HTR-8/SVneo (cell line): ENCODE measurements at places on chromosomes 11 and 22.

GRCh38 chr11:20250644-20251247 is 90.5 kb upstream of the DBX1 start:
- no peak for DNase-seq

- no peak for DNase-seq
These were observed 21.6 kb downstream of the AAMDC start for GRCh38 chr11:77842441-77843121.

DNA sequence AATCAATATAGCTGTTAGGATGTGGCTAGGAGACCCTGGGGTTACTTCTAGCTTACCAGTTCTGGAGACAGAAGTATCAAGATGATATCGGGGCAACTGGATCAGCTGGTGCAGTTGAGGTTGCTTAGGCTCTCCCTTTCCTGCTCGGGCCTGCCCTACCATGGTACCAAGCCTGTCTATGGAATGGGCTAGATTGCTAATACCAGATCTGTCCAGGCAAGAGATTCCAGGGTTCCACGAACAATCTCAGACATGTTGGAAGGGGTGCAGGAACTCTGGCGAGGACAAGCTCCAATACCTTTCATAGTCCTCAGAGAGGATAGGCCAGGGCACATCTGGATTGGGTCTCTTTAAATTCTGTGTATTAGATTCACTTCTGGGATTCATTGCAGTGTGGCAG is 53.8 kb downstream of the ADM start:
- no peak for DNase-seq

DNA sequence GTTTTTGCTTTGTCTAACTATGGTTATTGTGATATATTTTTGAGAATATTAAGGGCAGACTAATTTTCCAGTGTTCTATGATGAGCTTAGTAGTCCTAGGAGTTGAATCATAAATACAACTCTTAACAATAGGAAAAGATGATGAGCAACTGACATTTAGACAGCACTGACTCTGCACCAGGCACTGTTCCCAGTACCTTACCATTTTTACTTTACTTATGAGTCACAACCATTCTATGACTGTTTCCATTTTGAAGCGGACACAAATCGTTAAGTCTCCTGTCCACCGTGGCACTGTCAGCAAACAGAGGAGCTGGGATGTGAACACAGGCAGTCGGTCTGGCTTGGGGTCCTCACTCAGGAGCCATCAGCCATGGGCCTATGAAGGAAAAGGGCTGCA is 3.4 kb upstream of the SCGB2A2 start:
- DNase-seq: no peak

DNA sequence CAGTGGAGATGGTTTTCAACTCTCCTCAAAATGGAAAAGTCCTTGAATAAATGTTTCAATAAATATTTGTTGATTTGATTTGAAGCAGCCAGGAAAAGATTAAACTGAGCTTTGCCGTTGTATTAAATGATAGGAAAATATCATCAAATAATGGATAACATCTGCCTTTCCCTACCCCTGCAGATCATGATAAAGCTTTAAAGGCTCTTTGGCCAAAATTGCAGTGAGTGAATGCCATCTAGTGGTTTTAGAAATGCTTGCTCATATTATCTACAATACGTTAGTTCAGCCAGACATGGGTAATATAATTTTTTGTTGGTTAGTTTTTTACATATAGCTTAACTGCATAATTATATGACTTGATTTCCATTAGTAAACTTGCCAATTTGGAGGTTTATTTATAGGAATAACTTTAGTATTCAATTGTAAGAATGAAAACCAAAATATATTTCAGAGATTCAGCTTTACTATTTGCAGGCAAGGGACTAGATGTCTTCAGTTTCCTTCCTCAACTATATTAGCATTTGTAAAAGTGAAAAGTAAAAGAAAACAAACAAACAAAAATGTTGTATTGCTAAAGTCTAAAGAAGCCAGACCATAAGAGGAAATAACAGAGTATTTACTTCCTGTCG is 159.2 kb downstream of the MSANTD4 start:
- peak; percentile 32 for DNase-seq

GRCh38 chr11:102470251-102470650 is 17.7 kb upstream of the TMEM123 start:
- no peak for DNase-seq

GRCh38 chr11:122103321-122103720 is 12.7 kb downstream of the BLID start:
- no peak for DNase-seq

DNA sequence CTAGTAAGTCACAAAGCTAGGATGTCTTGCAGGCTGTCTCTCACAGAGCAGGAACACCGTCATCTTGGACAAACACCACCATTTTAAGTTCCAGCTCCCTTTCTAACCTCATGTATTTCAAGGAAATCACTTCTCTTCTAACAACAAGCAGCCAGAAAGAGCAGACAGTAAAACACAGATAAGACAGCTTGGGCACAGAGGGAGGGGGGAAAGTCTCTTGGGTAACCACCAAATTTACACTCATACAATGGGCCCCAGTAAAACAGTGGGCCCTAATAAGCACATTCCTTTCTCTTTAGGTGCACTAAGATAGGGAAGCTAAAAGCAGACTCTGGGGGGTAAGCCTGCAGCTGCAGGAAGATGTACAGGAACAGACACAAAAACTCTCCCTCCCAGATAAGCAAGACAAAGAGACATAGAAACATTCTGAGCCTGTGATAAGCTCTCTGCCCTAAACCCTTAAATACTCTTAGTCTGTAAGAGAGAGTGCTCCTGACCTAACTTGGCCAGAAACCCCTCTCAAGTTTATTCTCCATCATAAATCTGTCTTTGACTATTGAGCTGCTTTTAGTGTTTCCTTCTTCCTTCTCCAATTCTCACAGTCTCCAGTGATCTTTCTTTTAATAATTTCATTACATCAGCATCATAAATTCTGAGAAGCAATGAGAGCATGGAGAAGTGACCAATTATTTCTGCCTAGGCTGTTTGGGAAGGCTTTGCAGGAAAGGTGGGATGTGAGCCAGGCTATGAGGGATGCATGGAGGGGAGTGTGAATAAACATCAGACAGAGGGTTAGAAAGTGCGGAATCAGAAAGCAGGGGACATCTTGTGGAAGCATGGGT is 7.4 kb downstream of the OR10D3 start:
- DNase-seq: no peak

- no peak for DNase-seq
These were observed 21.0 kb upstream of the TOLLIP start for GRCh38 chr11:1330473-1330872.

DNA sequence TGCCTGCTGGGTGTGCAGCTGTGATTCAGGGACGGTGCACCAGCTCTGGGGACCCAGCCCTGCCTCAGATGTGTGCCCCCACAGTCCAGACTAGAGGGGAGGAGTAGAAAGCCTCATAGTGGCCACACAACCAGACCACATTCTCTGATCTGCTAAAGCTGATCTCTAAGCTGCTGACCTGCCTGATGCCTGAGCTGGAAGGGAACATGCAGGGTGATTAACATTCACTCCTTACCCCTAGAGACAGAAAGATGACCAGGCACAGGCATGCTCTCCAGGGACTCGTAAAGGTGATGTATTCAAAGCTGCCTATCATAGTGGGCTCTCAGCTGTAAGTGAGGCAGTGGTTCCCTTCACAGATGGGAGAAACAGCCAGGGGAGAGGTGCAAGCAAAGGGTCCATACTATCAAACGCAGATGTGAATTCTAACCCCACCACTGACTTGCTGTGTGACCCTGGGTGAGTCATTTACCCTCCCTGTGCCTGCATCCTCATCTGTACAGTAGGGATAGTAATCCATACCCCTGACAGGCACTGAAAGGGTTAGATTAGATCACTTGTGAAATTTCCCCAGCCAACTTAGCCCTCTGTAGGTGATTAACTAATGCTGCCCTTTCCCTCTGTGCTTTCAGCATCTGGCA is 29.0 kb upstream of the LRRC32 start:
- DNase-seq: no peak

- peak; percentile 65 for DNase-seq
These were observed 61.0 kb downstream of the TNRC6B start for GRCh38 chr22:40238425-40239344.

GRCh38 chr11:2531277-2531986 is 86.6 kb downstream of the KCNQ1 start:
- DNase-seq: peak; percentile 79

GRCh38 chr11:65918211-65919140 is at the start of gene C11orf68:
TSS of gene C11orf68 (minus strand) at chr11:65919062. CDS start at chr11:65919031, 31 bp downstream.
- DNase-seq: no peak

DNA sequence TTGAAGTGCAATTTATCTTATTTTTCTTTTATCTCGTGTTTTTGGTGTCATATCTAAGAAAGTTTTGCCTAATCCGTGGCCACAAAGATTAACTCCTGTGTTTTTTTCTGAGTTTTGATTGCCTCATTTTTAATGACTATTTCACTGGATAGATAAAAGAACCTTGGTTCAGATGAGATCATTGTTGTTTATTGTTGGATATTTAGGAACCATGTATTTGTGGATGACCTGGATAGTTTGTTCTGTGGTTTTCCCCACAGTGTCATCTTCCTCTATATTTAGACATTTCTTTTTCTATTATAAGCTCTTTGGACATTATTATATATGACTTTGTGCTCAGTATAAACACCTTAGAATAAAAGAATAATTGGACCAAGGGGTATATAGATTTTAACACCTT is 37.2 kb downstream of the PPP6R3 start:
- no peak for DNase-seq

- no peak for DNase-seq
These were observed 25.0 kb downstream of the SNX19 start for GRCh38 chr11:130891326-130891725.

DNA sequence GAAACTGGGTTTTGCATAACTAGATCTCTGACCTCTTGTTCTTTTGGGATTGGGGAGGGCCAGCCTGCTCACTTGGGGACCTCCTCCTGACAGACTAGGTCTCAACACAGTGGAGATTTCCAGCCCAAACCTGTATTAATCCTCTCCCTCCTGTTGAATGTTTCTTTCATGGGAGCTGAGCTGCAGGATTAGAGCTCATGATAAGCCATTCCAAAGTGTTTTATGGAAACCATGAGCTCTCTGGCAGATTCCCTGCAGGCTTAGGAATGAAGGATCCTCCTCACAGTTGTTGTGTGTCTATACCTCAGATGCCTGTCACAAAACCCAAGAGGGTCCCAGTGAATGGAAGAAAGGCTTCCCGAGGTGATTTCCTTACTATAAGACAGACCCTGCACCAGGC is 248.4 kb upstream of the B3GAT1 start:
- DNase-seq: no peak

DNA sequence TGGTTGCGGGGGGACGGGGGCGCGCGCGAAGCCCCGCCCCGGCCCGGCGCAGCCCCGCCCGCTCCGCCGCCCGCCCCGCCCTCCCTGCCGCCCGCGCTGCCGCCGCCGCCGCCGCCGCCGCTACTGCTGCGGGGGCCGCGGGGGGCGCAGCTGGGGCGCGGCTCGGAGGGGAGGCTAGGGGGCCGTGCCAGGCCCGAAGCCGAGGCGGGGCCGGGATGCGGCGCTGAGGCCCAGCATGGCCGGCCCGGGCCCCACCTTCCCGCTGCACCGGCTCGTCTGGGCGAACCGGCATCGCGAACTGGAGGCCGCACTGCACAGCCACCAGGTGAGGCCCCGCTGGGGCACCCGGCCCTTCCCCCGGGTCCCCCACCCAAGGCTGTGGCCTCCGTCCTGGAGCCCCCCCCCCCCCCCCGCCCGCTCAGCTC is at the start of gene ANKRD13D:
Gene ANKRD13D, plus strand, starts transcription at position 78 of the 425 bp plus-strand sequence. Its CDS starts 158 bp downstream, at position 236.
- no peak for DNase-seq

DNA sequence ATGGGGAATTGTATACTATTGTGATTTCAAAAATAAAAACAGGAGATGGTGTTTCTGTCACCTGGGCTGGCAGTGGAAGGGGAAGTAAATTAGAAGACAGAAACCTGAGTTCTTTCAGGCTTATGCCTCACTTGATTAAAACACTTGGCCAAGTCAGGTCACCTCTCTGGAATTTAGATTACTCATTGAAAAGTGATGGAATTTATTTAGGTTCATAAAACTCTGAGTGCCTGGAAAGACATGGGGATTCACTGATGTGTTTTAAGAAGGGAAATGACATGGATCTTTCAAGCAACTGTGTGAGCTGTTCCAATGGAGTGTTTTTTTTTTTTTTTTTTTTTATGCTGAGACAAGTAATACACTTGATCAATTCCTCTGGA is 400.1 kb downstream of the TMEM135 start:
- DNase-seq: peak; percentile 37

DNA sequence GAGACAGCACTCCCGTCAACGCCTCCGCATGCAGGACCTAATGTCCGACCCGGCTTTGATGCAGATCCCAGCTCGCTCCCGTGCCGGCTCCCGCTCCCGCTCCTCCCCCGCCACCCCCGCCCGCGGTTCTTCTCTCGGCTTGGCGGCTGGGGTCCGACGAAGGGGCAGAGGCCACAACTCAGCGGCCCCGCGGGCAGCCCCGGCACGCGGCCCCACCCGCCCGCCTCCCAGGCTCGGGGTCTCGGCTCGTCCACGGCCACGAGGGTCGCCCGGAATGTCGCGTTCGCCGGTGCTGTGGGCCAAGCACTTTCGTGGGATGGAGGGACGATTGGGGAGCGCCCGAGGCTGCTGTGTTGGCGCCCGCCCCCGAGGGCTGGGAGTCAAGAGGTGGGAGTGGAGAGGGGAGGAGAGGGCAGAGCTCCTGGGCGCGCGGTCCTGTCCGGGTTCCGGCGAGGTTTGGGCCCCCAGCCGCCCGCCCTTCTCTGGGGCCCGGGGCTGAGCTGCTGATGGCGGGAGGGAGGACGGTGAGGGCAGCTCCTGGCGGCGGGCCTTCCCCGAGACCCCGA is 5.3 kb upstream of the TBX1 start:
- no peak for DNase-seq

DNA sequence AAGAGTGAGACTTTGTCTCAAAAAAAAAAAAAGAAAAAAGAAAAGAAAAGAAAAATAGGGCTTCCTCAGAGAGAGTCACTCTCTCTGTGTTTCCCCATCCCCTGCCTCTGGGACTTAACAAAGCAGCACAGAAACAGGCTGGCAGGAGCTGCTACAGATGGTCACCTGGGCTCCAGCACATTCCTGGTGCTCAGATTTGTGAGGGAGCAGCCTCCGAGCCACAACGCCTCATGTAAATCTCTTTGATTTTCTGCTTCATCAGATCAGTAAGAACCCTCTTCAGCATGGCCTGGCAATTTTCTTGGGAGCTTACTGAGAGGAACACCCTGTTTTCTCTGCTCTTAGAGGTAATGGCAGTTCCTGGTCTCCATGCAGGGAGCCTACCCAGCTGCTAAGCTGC is 15.2 kb upstream of the LDHA start:
- no peak for DNase-seq

GRCh38 chr22:49462795-49463194 is 364.9 kb downstream of the BRD1 start:
- no peak for DNase-seq

DNA sequence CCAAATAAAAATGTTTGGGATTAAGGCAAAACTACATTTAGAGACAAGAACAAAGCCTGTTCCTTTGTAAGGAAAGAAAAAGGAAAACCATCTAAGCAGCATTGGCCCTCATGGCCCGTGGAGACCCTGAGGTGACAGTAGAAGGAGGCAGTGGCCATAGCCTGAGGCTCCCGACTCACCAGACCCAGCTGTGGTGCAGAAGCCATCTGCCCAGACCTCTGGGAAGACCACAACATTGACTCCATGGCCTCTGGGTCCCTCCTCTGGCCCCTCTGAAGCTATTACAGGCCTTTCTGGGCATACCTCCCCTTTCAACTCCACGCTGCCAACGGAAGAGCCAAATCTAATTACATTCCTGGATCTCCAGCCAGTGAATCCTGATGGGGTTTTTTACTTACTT is 6.4 kb downstream of the PRAME start:
- DNase-seq: no peak
